ENCODE measurements at places on chromosomes 6 and 20.

DNA sequence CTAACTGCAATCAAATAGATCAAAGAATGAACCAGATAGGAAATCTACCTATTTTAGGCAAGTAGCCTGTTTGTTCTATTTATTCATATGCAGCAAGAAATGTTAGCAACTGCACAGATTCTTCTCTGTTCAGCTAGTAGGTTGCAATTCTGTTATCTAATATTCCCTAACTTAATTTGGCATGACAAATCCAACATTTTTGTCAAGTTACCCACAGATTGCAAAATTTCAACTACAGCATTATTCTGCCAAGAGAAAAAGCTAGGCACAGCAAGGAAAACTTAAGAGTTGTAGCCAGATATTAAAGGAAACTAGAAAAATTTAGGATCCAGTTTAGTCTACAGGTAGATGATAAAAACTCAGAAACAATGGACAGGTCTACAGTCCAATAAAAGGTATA lies 104.4 kb upstream of the SYNCRIP start:
- DNase-seq: no peak

- no peak for DNase-seq
Observed at GRCh38 chr6:80502871-80503270, 396.4 kb downstream of the BCKDHB start.

GRCh38 chr6:11999246-11999645 lies 12.9 kb upstream of the HIVEP1 start:
- DNase-seq: no peak

- DNase-seq: no peak
Observed at GRCh38 chr20:48309293-48309692, 518.5 kb downstream of the PREX1 start.

- DNase-seq: no peak
Observed at GRCh38 chr6:149951626-149952025, 9.8 kb downstream of the ULBP2 start.

DNA sequence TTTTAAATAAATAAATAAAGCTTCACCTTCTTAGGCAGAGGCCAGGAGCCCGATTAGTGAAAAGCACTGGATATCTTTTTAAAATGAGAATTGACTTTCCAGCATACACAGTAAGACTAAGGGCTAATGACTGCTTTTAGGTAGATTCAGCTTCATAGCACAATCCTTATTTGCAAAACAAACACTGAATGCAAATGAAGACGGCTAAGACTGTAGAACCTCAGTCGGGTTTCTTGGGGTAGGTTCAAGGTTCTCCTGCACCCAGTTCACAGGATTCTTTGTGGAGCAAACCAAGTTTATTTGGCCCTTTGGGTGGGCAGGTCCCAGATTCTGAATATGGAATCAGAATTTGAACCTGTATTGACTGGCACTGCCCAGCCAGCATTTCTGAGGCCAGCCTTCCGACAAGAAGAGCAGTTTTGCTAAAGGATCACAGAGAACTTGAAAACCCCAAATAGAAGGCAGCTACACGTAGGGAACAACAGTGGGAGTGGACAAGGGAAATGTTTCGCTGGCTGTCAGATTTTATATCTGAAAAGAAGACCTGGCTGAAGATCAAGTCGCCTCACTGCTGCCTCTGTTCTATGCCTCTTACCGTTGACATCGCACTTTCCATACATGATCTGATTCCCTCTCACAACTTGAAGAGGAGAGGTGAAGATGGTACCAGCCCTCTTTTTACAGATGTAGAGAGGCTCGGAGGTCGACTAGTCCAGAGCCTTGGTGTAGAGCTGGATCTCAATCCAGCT lies 8.2 kb downstream of the TRERF1 start:
- DNase-seq: no peak

DNA sequence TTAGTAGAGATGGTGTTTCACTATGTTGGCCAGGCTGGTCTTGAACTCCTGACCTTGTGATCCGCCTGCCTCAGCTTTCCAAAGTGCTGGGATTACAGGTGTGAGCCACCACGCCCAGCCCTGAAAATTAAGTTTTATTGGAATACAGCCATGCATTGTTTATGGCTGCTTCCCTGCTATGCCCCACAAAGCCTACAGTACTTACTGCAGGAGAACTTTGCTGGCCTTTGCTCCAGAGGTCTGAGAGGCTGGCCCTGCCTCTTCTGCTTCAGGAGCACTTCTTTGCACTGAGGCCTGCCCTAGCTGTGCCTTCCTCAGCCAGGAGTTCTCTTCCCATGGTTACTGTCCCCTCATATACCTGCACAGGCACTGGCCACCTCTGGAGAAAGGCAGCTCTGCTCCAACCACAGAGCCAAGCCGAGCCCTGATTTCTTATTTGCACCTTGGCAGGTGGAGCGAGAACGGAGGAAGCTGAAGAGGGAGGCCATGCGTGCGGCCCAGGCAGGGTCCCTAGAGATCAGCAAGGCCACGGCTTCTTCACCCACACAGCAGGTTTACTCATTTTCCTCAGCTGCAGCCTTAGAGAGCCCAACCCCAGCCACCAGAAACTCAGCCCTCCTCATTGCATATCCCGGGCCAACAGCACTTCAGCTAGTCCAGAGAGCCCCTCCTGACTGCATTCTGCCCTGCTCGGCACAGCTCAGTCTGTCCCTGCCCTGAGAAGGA lies 20.8 kb downstream of the C20orf173 start:
- DNase-seq: no peak

- no peak for DNase-seq
Observed at GRCh38 chr6:36073587-36073986, 46.0 kb downstream of the MAPK14 start.

GRCh38 chr6:87224971-87225370 lies 69.6 kb downstream of the ZNF292 start:
- no peak for DNase-seq

DNA sequence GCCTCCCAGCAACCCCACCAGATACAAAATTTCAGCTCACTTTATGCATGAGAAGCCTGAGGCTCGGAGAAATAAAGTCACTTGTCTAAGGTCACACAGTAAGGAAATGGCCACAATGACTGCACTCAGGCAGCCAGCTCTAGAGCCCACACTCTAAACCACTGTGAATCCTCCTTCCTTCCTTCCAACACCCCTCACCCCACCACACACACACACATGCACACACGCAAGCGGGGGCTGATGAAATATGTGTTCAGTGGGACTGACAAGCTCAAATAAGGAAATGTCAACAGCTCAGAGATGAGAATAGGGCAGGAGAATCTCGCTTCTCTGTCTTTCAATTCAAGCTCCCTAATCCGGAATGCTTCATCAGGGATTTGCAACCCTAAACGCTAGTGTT lies 6.0 kb upstream of the BPIFA1 start:
- peak; percentile 4 for DNase-seq

- no peak for DNase-seq
Observed at GRCh38 chr6:117496383-117496990, 14.0 kb downstream of the DCBLD1 start.

- no peak for DNase-seq
Observed at GRCh38 chr6:12893036-12893435, 176.5 kb downstream of the PHACTR1 start.

- DNase-seq: peak; percentile 69
Observed at GRCh38 chr6:143806282-143807102, 36.6 kb upstream of the LTV1 start.

- DNase-seq: no peak
Observed at GRCh38 chr6:136326038-136326553, 36.5 kb upstream of the BCLAF1 start.

DNA sequence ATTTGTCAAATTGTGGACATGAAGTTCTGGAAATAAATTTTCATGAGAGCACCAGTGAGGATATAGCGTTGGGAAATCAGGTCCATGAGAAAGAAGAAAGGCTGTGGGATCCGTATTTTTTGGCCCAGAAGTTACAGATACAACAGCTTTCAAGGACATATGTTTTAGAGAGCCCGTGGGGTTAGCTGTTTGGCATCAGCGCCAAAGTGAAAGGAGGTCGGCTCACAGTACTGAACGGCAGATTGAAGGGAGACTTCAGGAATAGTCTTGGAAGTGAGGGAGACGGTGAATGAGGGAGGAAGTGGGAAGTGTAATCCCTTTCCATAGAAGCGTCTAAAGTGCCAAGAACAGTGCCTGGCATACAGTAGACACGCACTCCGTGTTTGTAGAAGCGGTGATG lies 31.8 kb downstream of the ZDHHC14 start:
- no peak for DNase-seq

GRCh38 chr20:19701429-19701828 lies 56.6 kb upstream of the RIN2 start:
- no peak for DNase-seq

- DNase-seq: peak; percentile 6
Observed at GRCh38 chr6:137638926-137639706, 144.9 kb upstream of the OLIG3 start.

GRCh38 chr20:39523405-39523804 lies 561.3 kb downstream of the DHX35 start:
- DNase-seq: no peak

GRCh38 chr6:22471132-22471690 lies 98.2 kb upstream of the HDGFL1 start:
- no peak for DNase-seq

DNA sequence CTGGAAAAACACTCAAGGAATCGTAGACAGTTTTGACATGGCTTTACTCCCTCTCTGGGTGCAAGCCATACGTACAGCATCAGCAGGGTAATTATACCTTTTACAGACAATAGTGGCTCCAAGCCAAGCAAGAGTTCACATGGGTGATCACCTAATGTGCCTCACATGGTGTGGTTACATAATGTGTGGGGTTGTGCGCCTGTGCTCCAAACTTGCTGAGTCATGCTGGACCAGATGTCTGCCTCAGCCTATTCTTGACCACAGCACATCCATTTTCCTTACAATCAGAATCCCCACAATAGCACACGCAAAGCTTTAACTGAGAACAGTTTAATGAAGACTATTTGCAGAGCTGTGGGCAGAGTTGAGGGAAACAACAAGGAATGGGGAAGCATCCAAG lies 74.5 kb downstream of the ALDH8A1 start:
- no peak for DNase-seq

DNA sequence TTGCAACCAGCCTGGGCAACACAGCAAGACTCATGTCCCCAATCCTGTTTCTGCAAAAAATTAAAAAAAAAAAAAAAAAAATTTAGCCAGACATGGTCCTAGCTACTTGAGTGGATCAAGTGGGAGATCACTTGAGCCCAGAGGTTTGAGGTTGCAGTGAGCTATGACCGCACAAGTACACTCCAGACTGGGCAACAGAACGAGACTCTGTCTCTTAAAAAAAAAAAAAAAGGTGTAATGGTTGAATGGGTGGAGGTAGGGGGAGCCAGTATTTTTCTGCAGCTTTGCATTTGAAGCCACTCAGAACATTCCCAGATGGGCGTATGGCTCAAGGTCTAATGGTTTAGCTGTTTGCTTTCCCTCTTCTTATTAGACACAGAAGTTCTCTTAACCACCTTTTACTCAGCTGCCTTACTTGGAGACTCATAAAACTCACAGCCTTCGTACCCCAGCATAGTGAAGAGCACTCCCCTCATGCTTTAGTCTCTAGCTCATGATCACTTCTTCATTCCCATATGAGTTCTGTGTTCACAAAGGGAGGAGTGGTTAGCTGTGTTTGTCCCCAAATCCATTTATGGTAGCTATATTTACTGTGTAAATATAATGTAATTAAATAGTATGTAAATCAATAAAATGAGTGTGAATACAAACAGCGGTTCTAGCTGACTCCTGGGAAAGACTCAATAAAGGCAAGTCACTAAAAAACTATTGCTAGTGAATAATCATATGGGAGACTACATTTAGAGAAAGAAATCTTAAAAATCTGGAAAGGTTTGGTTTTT lies 9.0 kb downstream of the FKBP1A start:
- DNase-seq: no peak

DNA sequence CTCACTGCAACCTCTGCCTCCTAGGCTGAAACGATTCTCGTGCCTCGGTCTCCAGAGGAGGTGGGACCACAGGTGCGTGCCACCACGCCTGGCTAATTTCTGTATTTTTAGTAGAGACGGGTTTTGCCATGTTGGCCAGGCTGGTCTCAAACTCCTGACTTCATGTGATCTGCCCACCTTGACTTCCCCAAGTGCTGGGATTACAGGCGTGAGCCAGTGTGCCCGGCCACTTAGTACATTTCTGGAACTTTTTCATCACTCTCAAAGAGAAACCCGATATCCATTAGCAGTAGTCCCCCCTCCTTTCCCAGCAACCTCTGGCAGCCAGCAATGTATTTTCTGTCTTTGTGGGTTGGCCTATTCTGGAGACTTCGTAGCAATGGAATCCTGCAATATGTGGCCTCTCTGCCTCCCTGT lies 109.8 kb downstream of the JARID2 start:
- DNase-seq: no peak

- no peak for DNase-seq
Observed at GRCh38 chr6:37868447-37868825, 48.9 kb downstream of the ZFAND3 start.

DNA sequence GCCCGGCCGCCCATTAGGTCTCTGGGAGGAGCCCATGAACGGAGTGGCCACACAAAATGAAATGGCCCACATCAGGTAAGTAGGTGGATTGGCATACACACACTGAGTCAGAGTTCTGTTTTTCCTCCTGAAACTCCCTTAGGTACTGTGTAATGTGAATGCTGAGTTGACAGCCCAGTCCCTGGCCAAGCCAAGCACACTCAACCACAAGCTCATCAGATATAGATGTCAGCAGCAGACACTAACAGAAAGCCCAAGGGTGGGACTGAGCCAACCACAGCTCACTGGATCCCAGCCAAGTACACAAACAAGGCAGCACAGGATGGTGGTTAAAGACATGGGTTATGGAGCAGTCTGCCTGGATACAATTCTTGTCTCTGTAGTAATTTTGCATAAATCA lies 403.4 kb downstream of the GJA1 start:
- no peak for DNase-seq

DNA sequence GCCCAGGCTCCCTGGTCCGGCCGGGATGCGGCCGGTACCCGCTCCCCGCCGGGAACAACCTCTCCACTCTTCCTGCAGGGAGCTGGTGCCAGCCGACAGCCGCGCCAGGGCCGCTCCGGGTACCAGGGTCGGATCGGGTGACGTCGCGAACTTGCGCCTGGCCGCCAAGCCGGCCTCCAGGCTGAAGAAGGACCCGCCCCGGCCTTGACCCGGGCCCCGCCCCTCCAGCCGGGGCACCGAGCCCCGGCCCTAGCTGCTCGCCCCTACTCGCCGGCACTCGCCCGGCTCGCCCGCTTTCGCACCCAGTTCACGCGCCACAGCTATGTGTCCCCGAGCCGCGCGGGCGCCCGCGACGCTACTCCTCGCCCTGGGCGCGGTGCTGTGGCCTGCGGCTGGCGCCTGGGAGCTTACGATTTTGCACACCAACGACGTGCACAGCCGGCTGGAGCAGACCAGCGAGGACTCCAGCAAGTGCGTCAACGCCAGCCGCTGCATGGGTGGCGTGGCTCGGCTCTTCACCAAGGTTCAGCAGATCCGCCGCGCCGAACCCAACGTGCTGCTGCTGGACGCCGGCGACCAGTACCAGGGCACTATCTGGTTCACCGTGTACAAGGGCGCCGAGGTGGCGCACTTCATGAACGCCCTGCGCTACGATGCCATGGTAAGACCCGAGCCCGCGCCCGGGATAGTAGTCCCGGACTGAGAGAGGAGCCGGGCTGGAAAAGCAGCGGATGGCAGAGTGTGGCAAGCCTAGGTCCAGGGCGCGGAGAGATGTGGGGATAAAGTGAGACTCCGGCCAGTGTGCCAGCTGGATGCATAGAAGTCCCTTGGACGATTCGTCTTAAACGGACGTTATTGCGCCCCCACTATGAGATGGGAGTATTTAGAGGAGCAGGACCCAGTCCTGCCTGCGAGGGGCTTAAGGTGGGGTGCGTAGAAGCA lies at the start of gene NT5E:
NT5E (plus strand) TSS at position 266 of the 942 bp plus-strand sequence; CDS start at position 323, 57 bp downstream.
- DNase-seq: peak; percentile 49
